ENCODE measurements at places on chromosomes 5 and 9. TPM values are rescaled to one million over a fixed set of nuclear protein-coding genes. Genes with fewer than 3 reads are reported as not detected.

DNA sequence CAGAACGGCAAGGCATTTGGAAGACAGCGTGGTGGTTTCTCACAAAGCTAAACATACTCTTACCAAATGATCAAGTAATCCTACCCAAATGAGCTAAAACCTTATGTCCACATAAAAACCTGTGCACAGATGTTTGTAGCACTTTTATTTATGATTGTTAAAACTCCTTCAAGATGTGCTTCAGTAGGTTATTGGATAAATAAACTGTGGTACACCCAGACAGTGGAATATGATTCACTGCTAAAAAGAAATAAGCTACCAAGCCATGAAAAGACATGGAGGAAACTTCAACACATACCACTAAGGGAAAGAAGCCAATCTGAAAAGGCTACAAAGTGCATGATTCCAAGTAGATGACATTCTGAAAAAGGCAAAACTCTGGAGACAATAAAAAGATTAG, 94.2 kb downstream of the FOXD1 start:
- DNase-seq, result no peak

DNA sequence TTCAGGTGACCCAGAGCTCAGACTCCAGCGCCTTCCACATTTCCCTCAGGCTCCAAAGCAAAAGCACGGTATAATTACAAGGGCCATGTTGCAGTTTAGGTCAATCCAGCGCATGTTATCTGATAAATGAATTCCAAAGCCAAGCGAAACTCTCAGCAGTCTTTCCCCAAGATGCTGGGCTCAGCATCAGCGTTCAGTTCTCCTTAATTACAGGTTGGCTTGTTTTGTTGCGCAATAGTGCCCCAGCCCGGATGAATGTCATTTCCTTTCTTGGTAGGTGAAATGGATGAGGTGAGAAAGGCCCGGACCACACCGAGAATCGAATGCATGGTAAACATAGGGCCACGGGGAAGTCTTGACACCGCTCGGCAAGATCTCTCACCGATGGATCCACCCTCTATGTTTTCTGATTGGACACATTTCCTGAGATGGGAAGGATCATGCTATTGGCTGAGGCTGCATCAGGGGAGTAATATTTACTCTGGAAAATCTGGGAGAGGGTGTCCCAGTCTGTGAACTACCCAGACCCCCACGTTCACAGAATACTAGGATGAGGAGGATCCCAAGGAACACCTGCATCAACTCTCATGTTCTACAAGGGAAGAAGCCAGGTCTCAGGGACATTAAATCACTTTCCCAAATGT, 221.2 kb upstream of the ANKRD55 start:
- no peak for DNase-seq

- DNase-seq, result no peak
These were observed 19.7 kb upstream of the RAPGEF6 start for GRCh38 chr5:131654776-131655175.

DNA sequence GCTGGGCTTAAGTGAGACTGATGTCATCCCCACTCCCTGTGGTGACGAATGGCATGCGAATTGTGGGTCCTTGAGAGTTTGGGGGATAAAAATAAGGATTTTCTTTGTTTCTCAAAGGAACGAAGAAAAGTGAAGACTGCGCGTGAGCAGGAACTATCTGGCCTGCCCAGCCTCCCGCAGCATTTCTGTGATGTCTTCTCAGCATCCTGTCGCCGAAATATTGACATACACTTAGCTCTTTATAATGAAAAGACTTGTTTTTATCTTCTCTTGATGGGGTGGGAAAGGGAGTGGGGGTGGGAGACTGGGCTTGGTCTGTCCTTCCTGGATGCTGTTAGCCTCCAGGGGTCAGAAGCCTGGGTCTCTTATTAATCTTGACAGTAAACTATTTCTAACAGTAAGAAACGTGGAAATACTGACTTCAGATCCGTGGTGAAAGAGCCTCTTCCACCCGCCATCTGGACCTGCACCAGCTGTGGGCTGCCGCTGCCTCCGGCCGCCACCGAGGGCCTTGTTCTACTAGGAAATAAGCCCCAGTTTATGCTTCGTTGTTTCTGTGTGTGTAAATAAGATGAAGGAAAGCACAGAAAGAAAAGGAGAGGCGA, 239.6 kb downstream of the FANCC start:
- DNase-seq, result no peak

DNA sequence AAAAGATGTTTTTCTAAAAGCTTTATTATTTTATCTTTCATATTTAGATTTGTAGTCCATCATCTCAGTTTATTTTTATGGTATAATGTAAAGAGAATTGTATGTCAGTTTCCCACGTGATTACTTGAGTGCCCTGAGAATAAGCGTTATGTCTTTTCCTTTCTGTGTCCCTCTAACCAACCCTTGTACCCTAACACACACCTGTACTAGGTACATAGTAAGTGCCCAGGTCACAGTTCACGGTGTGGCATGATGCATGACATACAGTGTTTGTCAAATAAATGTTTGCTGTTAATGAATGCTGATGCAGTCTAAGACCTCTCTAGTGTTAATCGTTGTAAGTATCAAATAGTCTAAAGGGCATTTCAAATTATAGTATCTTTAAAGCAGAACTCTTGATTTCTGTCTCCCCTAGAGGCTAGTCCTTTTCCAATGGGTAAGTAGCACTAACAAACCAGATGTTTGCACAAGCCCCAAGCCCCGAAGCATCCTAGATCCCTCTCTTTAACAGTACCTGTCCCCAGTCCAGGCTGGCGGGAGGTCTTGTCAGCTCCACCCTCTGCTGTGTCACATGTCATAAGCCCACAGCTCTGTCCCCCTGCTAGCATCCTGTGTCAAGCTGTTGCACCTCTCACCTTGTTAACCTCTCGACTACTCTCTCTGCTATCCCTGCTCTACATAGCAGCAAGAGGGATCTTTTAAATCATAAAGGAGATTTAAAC, 23.7 kb downstream of the NUP214 start:
- DNase-seq, result no peak

GRCh38 chr5:138775034-138775433, 21.8 kb downstream of the CTNNA1 start:
- DNase-seq, result no peak

DNA sequence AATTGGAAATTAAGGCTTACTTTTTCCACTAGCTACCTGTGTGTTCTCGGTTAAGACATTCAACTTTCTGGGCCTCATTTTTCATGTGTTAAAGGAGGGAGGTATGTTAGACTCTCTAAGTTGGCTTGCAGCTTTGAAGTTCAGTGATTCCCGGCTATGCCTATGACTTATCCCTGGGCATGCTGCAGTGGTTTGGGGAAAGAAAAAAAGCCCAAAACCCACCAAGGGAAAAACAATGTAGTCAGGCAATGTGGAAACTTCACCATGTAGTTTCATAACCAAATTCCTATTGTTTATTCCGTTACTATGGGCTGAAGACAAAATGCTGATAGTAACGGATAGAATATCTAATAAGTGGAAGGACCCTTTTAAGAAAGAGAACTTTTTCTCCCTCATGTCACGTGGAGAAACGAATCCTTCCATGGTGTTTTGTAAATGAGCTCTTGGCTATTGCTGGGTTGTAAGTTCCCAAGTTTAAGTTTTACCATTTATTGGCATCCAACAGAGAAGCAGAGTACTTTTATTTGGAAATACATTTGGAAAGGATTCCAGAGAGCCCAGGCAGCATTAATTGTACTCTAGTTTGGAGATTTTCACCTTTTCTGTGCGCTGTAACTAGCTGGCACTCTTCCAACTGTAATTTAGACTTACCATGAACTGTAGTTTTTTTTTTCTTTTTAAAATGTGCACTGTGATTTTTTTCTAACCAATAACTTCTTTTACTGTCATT, 84.9 kb upstream of the MPDZ start:
- DNase-seq, result no peak

GRCh38 chr9:96071076-96071814, 195.8 kb downstream of the ERCC6L2 start:
- peak; percentile 42 for DNase-seq

GRCh38 chr5:177310332-177310731, 1.4 kb downstream of the MXD3 start:
- DNase-seq, result no peak

DNA sequence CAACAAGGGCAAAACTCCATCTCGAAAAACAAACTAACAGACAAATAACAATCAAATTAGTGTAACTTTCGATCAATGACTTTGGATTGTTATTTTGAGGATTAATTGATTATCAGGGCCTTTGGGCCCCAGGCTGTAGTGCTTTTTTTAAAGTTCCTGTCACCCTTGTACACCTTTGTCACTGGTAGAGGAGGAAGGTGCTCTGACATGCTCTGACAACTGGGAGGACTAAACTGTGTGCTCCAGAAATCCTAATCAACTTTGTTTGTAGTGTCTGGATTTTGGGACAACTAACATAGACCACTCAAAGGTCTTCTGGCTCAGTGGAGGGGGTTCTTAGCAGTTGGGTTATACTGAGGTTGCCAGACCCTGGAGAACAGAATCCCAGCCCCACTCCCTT, 1.8 kb downstream of the TXN start:
- no peak for DNase-seq

GRCh38 chr5:167271511-167271910, 1019.9 kb upstream of the WWC1 start:
- no peak for DNase-seq

DNA sequence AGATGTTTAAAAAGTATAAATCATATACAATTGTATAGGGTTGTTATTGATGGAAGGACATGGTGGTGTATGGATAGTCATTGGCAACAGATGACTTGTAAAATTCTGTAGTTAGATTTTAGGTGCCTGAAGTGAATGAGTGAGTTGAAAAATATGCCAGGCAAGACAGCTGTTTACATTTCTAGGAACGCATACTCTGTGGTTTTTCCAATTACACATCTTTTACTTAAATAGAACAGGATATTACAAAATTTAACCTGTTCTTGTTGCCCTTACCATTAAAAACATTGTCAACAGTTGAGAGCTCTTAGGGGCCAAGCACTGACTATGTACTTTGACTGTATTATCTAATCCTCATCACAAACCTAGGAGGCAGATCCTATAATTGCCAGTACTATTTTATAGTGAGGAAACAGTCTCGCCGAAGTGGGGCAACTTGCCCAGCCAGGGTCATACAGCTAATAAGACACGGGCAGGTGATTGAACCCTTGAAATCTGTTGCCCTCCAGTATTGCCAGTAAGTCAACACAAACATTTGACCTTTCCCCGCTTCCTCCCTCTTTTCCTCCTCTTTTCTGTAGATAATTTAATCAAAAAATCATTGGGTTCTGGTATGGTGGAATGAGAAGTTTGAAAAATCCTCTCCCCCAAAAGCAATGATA, 88.6 kb downstream of the MACROH2A1 start:
- peak; percentile 92 for DNase-seq

- DNase-seq, result no peak
These were observed 71.1 kb upstream of the NEURL1B start for GRCh38 chr5:172569861-172570558.

- no peak for DNase-seq
These were observed 407.0 kb downstream of the PDE4D start for GRCh38 chr5:59486508-59486907.

- DNase-seq, result no peak
These were observed 51.4 kb downstream of the RNF130 start for GRCh38 chr5:180020176-180020575.

- DNase-seq, result no peak
These were observed 20.4 kb downstream of the CNOT8 start for GRCh38 chr5:154878642-154879335.

- no peak for DNase-seq
These were observed 46.3 kb downstream of the MAST4 start for GRCh38 chr5:66642538-66642937.

DNA sequence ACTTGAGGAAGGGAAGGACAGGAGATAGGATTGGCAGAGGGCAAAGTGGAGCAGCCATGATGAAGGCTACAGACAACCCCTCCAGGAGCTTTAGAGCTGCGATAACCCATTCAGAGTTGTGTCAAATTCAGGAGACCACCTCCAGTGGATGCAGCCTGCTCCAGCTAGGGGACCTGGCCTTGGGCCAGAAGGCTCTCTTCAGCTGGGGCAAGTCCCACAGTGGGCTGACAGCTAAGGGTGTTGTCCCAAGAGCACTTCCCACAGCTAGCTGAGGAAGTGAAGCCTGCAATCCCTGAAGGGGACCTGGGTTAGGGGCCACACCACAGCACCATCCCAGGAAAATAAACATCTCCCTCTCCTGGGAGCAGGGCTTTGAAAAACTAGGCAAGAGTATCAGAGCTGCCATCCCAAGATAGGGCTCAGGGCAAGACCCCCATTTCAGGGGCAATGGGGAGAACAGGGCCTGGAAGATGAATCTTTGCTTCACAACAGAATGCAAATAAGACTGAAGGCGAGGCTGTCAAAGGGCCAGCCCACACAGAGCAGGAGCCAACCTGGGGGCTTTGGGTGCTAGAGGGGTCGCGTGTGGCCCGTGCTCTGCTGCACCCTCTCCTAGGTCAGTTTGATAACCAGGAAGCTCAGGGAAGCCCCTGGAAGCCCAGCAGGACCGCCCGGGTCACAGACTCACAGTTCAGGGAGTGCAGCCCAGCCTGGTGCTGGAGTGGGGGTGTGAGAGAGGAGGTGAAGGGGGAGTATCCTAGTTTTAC, 19.3 kb upstream of the DAPK1 start:
- DNase-seq, result no peak

GRCh38 chr9:130892477-130893304, 3.9 kb downstream of the QRFP start:
- no peak for DNase-seq

DNA sequence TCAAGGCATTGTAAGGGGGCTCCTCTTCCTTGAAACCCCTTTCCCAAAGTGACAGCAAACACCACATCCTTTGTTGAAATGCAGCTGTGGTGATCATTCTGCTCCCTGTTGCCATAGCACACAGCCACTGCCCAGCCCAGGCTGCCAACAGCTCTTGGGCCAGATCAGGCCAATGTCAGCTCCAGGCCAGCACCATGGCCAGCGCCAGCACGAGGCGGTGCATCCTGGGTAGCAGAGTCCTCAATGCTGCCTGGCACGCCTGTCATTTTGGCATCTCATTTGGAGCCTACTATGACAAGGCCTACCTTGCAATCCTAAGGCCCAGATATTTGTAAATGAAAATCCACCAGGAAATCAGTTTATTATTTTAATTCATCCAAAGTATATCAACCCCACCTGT, 390.6 kb downstream of the DNAH5 start:
- DNase-seq, result no peak

The NTNG2 gene
- total RNA-seq, result 1.9 TPM

The EQTN gene
- not detected for total RNA-seq

The LYSMD3 gene
- total RNA-seq, result 28.1 TPM

The TMC1 gene
- 1.3 TPM for total RNA-seq

The PRR16 gene
- total RNA-seq, result 11.6 TPM

The FAT2 gene
- not detected for total RNA-seq

The C9orf50 gene
- total RNA-seq, result not detected

The NUTM2F gene
- not detected for total RNA-seq

The PCDHB16 gene
- total RNA-seq, result under 0.01 TPM

The INVS gene
- total RNA-seq, result 37.1 TPM

The ARID3C gene
- total RNA-seq, result not detected

The SHROOM1 gene
- total RNA-seq, result 6.5 TPM

The FBXW11 gene
- total RNA-seq, result 112 TPM

The RUSC2 gene
- total RNA-seq, result 24.2 TPM

The MAML1 gene
- total RNA-seq, result 13.9 TPM

The SMC5 gene
- total RNA-seq, result 39.3 TPM
